ENCODE measurements at places on chromosomes 3 and 15. TPM values are rescaled to one million over a fixed set of nuclear protein-coding genes. Genes with fewer than 3 reads are reported as not detected.
A peak's percentile ranks its signal among the peaks of the same experiment; 100 is the strongest.

DNA sequence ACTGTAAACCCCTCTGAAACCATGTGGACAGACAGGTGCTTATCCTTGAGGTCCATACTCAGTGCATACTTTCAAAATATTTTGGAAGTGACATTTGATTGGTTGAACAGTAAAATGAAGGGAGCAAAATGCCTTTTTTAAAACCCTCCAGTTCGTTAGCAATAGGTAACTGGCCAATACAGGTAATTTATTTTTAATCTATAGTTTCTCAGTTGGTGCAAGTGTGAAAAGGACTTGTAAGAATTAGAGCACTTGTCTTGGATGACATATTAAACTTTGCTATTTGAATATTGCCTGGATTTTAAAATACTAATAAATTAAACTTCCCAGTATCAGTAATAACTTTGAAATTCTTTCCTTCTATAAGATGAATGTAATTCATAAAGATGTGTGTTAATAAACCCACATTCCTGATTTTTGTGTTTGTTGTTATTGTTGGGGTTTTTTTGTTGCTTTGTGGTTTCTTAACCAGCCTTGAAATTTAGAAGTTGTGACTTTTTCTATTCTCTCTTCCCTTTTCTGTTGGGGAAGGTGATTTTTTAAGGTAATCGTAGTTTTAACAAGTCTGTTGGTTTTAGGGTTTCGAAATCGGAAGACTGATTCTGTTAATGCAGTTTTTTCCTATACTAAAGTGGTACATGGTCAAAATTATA, 90.0 kb downstream of the STT3B start:
- no peak for ATAC-seq

The RTP3 gene
- total RNA-seq: not detected

The CCDC54 gene
- not detected for total RNA-seq

GRCh38 chr3:57586778-57587177, 10.4 kb downstream of the ARF4 start:
- peak; percentile 93 for ATAC-seq

DNA sequence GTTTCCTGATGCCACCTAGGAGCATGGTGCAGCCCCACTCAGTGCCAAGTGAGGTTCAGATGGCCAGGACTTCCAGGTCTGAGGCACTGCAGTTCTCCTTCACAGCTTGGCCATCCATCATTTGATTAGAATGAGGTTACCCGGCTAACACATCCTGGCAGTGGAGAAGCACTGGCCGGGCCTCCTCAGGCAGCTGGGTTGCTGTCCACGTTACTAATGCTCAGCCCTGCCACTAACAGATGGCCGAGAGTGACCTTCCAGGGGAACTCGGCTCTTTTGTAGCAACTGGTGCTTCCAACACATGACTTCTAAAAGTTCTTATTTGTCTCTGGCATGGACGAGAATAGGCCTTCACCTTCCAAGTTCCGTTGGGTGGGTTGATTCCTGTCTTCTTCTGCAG, 204.6 kb upstream of the CFAP20DC start:
- no peak for ATAC-seq

DNA sequence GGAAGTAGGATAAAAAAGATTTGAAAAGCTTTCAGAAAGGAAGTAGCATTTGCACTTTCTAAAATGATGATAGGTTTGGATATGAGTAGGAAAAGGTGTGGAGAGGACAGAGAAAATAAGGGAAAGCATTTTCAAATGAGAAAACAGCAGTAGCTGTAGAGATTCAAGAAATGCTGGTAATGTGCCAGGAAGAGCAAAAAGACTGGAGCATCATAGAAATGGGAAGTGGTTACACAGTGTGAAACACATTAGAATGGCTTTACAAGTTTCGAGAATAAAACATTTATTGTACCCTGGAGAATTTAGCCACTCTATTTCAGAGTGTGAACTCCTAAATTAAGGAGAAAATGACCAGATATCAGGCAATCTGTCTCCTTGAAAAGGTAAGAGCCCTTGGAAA, 108.3 kb upstream of the CHL1 start:
- ATAC-seq: no peak

The ADPGK gene
- total RNA-seq: 112 TPM

DNA sequence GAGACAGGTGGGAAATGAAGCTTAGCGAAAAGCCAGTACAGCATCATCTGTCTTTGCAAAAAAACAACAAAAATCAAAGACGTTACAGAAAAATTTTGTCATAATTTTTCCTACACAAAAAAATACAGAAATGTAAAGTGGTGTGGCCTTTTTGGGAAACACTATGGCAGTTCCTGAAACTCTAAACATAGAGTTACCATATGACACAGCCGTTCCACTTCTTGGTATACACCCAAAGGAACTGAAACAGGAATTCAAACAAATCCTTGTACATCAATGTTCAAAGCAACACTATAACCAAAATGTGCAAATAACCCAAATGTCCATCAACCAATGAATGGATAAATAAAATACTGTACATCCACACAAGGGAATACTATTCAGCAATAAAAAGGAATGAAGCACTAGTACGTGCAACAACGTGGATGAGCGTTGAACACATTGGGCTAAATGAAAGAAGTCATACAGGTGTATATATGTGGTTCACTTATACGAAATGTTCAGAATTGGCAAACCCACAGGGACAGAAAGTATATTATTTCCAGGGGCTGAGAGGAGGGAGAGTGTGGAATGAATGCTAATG, 46.8 kb downstream of the GLB1 start:
- ATAC-seq: no peak

DNA sequence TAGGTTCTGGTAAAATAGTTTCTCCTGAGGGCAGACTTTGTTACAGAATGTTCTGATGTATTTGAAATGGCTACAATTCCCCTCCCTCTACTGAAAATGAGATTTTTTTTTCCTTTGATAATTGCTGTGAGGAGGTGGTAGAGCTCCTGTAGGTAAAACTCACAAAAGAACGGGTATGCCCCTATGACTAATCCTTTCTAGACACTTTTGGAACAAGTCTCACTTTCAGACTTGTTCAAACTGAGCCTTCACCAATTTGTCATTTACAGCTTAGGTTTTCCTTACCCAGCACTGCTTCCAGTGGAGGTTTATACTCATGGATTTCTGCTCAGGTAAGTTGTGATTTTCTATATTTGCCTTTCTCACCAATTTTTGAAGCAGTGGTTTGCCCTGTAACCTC, 115.6 kb downstream of the NLGN1 start:
- ATAC-seq: peak; percentile 65

- no peak for ATAC-seq
Observed at GRCh38 chr15:25883463-25884259, 20.5 kb upstream of the ATP10A start.
